Epithelial cell of proximal tubule (primary cell): ENCODE measurements at places on chromosomes 6 and 20.

GRCh38 chr6:131828951-131829350, 21.1 kb downstream of the ENPP1 start:
- no peak for DNase-seq

DNA sequence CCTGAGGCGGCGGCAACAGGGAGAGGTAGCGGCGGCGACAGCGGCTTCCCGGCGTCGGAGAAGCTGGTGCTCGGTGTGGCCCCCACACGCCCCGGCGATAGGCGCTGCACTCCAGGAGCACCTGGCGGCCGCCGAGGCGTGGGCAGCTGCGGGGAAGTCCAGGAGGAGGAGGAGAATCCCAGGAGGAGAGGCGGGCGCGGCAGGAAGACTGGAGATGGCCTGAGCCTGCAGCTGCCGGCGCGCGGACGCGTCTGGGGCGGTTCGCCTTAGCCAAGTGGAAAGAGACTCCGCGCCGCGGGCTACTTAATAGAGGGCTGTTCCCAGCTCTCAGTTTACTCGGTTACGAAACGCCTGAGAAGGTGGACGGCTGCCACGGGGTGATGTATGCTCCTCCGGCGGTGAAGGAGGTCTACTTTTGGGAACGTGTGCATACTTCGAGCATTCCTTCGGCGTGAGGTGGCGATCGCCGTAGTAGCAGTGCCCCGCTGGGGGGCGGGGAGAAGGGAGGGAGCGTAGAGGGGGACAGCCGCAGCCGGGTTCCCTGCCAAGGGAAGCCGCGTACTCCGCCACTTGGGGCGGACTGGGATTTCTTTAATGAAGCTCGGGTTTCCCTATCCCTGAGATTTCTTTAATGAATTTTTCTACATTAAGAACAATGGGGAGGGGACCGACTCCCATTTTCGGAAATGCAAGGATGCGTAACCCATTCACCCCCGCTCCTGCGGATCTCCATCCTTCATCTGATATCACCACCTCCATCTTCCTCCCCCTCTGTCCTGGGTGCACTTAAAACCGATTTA, at the start of gene COL12A1:
Gene COL12A1, minus strand, starts transcription at position 278 of the 800 bp plus-strand sequence. CDS start 3,261 bp downstream, outside the sequence.
- no peak for DNase-seq

GRCh38 chr6:10569392-10570127, 48.4 kb downstream of the GCNT2 start:
- no peak for DNase-seq

DNA sequence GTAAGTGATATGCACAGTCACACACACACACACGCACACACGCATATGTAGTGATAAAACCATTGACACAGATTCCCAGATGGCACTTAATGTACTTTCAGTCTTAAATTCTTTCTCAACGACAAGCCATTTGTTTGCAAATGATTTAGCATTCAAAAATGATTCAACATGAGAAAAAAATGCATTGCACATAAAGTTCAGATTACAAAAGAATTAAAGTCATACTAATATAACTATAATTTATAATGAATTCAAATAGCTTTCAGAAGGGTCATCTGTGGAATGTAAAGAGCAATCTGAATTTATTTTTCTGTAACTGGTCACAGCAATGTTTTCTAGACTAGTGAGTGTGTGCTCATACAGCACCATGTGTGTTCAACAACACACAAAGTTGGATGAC, 521.6 kb upstream of the ZNF337 start:
- no peak for DNase-seq

DNA sequence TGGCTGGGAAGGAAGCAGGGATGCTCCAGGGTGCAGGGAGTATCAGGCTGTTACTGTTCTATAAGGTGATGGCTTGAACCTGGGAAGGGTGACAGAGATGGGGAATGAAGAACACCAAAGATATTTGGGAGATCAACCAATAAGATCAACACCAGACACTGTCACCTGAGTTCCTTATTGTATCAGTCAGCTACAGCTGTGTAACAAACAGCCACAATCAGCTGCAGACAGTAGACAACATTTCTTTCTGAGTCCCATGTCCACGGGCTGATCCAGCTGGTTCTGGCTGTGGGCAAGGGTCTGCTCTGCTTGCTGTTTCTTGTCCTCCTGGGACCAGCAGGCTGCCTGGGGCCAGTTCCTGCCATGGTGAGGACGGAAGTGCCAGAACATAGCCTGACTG, 31.3 kb upstream of the SLCO4A1 start:
- DNase-seq, result no peak

DNA sequence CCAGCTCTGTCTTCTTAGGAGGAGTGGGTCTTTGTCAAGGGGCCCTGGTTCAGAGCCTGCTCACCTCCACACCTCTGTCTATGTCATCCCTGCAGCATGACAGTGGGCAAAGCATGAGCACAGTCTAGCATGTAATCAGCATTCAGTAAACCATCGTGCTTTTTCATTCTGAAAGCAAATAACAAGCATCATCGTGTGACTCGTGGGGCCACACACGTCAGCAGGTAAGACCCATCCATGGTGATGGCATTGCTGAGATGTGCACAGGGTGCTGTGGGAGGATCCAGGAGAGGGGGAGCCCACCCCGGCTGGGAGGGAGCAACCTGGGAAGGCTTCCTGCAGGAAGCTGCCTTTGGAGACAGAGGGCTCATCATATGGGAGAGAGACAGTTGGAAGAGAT, 106.7 kb downstream of the TMEM242 start:
- no peak for DNase-seq

GRCh38 chr6:33014841-33015634, 5.6 kb upstream of the HLA-DOA start:
- peak; percentile 50 for DNase-seq

- DNase-seq, result no peak
Measured at GRCh38 chr6:170522565-170523183, 30.4 kb downstream of the PSMB1 start.

- no peak for DNase-seq
Measured at GRCh38 chr6:166490671-166491500, 95.6 kb downstream of the RAMACL start.

DNA sequence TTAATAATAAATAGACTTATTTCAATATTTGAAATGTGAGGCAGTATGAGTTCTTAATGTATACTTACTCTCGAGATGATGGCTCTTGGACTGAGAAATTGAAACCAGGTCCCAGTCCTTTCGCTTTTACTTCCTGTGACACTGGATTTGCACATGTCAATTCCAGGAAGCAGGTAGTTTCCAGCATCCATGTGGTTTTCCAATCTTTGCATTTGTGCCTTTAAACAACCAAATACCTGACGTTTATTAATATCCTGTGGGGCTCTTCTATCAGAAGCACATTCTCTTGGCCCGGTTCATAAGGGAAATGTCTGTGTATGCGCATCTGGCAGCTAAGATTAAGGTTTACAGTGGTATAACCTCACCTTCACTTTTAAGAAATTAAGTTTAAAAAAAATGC, 13.1 kb downstream of the UTRN start:
- no peak for DNase-seq

GRCh38 chr6:112781241-112781640, 434.1 kb downstream of the RFPL4B start:
- no peak for DNase-seq

GRCh38 chr20:32435449-32436107, 77.4 kb downstream of the ASXL1 start:
- no peak for DNase-seq

GRCh38 chr6:154882107-154882506, 113.0 kb upstream of the TIAM2 start:
- no peak for DNase-seq

GRCh38 chr6:38498085-38498484, 141.6 kb downstream of the BTBD9 start:
- no peak for DNase-seq

GRCh38 chr6:89251976-89252375, 34.8 kb upstream of the GABRR1 start:
- DNase-seq, result no peak

DNA sequence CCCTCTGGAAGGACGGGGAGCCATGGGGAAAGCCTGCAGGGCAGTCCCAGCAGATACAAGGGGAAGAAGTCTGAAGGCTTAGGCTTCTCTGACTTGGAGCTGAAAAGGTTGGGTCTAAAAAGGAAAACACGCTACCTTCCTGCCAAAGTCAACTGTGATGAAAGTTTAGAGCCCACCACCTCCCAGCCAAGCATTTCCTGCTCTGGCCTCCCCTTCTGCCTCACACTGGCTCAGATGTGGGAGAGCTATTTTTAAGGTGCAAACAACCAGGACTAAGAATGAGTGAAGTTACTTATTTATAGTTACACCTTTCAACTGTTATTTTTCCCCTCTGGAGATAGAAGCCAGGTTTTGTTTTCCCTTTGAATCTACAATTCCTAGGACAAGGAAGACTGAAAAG, 21.2 kb downstream of the NEDD9 start:
- no peak for DNase-seq

- no peak for DNase-seq
Measured at GRCh38 chr20:32742322-32743236, 688 bp downstream of the COMMD7 start.

GRCh38 chr6:126069449-126069848, 83.1 kb downstream of the TRMT11 start:
- DNase-seq, result no peak

DNA sequence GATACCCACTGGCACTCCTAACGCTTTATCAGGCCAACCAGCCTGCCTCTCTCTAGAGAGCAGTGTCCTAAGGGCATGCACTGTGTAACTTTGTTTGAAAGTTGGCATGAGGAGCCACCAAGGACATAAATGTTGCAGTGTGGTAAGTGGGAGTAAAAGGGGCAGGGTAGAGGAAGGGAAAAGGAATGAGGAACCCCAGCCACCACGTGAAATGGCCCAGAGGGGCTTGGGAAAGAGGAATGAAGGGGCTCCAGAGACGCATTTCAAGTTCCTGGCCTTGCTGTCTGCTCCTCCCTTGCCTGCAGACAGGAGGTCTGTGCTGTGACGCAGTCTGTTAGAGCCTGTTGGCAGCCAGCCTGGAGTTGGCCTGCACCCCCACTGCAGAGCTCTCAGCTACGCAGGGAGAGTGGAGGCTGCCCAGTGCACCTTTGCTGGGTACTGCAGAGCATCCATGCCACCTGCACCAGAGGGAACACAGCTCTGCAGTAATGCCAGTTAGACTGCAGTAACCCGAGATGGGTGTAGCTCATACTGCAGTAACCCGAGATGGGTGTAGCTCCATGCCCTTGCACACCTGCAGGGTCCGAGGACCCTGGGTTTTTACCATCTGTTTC, 86.8 kb upstream of the SNAP25 start:
- DNase-seq, result no peak

GRCh38 chr6:157169656-157170055, 153.7 kb downstream of the TMEM242 start:
- no peak for DNase-seq

DNA sequence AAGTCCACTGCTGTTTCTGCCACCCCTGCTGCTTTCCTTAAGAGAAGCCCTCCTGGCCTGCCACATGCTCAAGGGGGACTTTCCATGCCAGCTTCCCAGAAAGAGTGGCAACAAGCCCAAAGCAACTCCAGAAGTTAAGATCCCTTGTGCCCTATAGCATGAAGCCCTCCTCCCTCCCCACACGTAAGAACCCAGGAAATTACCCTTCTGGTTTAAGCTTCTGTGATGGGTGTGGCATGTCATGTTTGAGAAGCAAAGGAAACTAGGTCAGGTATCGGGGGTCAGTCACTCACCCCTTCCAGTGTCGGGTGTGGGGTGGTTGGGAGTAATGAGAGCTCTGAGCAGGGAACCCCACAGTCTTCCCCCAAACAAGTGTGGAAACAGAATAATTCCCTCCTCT, 196.1 kb downstream of the LRFN2 start:
- DNase-seq, result no peak

GRCh38 chr20:15895560-15896084, 677.6 kb downstream of the KIF16B start:
- DNase-seq, result no peak

- DNase-seq, result no peak
Measured at GRCh38 chr6:52325695-52326471, 36.1 kb upstream of the PAQR8 start.

DNA sequence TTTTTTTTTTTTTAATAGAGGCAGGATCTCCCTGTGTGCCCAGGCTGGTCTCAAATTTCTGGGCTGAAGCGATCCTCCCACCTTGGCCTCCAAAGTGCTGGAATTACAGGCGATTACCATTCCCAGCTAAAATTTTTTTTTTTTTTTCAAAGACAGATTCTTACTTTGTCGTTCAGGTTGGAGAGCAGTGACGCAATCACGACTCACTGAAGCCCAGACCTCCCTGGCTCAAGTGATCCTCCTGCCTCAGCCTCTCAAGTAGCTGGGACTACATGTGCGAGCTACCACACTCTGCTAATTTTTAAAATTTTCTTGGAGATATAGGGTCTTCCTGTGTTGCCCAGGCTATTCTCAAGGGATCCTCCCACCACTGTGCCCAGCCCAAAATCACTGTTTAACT, 58.0 kb upstream of the MYO6 start:
- DNase-seq, result no peak

GRCh38 chr6:128519132-128519930, 1.1 kb downstream of the PTPRK start:
- DNase-seq, result no peak

DNA sequence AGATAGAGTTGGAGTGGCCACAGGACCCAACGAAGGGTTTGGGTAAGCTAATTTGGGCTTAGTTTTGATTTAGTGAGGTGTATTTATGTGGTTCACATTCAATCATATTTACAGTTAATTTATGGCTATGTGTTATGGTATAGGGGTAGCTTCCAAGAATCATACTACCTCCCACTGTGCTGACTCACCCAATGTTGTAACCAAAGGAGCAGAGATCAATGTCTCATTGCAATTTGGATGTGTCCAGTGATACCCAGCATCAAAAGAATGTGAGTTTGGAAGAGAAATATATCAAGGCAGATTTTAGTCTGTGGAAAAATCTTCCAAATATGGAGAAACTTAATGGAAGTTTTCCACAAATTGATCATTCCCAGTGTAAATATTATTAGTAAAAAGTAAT, 25.3 kb upstream of the SMIM8 start:
- DNase-seq, result no peak

DNA sequence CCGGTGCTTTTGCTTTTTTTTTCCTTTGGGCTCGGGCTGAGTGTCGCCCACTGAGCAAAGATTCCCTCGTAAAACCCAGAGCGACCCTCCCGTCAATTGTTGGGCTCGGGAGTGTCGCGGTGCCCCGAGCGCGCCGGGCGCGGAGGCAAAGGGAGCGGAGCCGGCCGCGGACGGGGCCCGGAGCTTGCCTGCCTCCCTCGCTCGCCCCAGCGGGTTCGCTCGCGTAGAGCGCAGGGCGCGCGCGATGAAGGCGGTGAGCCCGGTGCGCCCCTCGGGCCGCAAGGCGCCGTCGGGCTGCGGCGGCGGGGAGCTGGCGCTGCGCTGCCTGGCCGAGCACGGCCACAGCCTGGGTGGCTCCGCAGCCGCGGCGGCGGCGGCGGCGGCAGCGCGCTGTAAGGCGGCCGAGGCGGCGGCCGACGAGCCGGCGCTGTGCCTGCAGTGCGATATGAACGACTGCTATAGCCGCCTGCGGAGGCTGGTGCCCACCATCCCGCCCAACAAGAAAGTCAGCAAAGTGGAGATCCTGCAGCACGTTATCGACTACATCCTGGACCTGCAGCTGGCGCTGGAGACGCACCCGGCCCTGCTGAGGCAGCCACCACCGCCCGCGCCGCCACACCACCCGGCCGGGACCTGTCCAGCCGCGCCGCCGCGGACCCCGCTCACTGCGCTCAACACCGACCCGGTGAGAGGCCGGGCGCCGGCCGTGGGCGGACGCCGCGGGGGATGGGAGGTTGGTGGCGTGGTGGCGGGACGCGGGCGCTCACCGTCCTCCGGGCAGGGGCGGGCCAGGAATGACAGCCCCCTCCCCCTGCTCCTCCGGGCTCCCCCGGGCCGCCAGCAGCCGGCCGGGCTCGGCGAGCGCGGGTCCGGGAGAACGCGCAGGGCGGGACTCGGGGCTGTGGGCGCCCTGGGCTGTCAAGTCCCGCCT, 606 bp downstream of the ID4 start:
- DNase-seq, result no peak

GRCh38 chr6:3376064-3376463, 80.8 kb downstream of the SLC22A23 start:
- DNase-seq, result no peak

GRCh38 chr6:110101885-110102284, 77.6 kb downstream of the WASF1 start:
- DNase-seq, result no peak
